ENCODE measurements at places on chromosomes 5 and 9. TPM values are rescaled to one million over a fixed set of nuclear protein-coding genes. Genes with fewer than 3 reads are reported as not detected.

WDR31 gene
- total RNA-seq: 7.3 TPM

DNA sequence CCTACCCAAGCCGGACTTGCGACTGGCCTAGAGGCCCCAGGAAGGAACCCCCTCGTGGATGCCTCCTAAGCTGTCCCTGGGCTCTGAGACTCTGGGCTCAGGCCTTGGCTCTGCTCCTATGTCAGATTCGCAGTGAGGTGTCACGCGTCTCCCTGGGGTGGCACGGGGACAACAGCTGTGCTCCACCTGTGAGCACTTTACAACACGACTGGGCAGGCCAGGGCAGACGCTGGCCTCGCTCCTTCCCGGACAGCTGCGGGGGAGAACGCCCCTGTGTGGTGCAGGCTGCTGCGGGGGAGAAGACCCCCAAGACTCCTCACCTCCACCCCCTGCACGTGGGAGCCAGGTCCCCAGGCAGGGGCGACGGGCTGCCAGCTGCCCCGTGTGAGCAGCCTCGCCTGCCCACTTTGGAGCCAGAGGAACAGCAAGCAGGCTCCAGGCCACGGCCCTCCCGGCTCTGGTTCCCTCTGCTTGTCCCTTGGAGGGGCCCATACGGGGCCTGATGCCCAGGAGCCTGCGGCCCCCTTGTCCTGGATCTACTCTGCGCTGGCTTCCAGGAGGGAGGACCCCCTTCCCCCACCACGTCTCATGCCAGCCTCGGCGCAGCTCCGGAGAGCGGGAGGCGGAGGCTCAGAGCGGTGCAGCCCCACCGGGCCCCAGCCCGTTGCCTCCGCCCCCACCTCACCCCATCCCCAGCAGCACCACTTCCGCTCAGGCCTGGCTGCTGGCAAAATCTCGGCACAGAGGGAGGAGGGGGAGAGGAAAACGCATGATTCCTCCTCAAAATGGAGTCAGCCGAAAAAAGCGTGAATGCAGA, 36.0 kb downstream of the SARDH start:
- no peak overlapping the region for H3K27ac ChIP-seq
- H3K4me3 ChIP-seq: no peak overlapping the region
- no peak for DNase-seq
- no peaks in the 10 kb centered on the region for H3K36me3 ChIP-seq
- H3K27me3 ChIP-seq: no peaks in the 10 kb centered on the region
- peaks cover 8% of the 10 kb centered on the region for H3K4me1 ChIP-seq

- no peaks in the 10 kb centered on the region for H3K27me3 ChIP-seq
- no peaks in the 10 kb centered on the region for H3K36me3 ChIP-seq
- DNase-seq: no peak
- no peak overlapping the region for H3K27ac ChIP-seq
- H3K4me1 ChIP-seq: peaks cover 4% of the 10 kb centered on the region
Observed at GRCh38 chr9:13383216-13383615, 103.7 kb upstream of the MPDZ start.

GRCh38 chr9:91843623-91844148, 106.3 kb downstream of the ROR2 start:
- peaks cover 25% of the 10 kb centered on the region for H3K4me1 ChIP-seq
- no peaks in the 10 kb centered on the region for H3K36me3 ChIP-seq
- H3K4me3 ChIP-seq: no peak overlapping the region

DNA sequence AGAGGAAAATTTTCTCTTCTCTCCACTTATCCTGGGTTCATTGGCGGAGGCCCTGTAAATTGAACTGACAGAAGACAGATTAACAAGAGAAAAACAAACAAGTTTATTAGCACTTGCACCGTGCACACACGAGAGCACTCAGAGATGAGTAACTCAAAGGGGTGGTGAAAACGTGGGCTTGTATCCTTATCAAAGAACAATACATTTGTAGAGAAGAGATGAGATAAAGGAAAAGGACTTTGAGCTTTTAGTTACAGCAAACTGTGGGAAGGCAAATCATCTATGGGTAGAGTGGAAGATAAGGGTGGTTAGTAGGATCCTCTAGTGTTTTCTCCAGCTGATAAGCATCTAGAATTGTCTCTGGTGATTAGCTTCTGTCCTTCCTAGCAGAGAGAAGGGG, 44.4 kb upstream of the ROR2 start:
- DNase-seq: no peak
- H3K27me3 ChIP-seq: no peaks in the 10 kb centered on the region
- no peaks in the 10 kb centered on the region for H3K4me1 ChIP-seq
- H3K36me3 ChIP-seq: no peaks in the 10 kb centered on the region

DNA sequence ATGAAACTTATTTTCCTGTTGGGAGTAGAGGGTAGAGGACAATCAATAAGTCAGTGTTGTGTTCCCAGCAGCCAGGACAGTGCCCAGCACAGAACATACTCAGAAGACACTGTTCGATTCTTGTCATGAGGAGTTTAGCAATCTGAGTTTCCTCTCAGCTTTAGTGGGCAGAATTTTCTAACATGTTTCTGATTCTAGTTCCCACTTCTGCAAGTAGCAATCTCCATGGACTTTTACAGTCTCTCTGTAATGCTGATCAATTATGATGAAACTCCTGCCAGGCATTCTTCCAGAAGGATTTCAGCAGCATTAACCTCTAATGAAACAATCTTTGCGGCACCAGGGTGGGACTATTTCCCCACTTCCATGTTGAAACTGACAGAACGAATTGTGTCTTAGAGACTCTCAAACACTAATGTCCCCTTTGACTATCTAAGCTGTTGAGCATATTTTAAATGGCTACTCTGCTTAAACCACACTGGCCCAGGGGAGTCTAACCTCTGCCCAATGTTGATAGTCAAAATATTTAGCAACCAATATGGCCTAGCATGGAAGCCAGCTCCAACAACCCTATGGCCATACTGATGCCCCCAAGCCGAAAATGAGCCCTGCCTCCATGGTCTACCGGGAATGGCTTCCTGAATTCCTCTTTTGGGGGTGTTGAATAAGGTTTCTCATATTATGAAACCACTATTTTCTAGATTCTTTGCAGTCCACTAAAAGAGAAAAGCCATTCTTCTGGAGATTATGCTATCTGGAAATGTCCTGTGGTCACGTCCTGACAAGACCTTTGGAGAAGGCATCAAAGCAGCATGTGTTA, 484.3 kb downstream of the BNC2 start:
- no peak for DNase-seq
- no peaks in the 10 kb centered on the region for H3K4me1 ChIP-seq
- H3K4me3 ChIP-seq: no peak overlapping the region
- no peak overlapping the region for H3K27ac ChIP-seq
- H3K36me3 ChIP-seq: no peaks in the 10 kb centered on the region

DNA sequence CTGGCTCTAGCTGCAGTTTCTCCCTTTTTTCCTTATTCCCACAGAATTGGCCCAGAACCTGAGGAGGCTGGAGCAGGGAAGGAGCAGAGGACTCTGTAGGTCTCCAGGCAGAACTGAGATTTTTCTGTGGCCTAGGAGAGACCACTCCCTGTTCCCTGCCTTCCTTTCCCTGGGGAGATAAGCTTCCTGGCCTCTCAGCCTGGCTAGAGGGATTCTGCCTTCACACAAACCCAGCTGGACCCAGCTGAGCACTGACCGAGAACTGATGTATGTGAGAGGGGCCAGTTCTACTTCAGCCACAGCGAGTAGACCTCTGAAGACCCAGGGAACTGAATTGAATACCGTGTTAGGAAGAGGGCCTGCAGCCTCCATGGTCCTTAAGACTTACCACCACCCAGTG, 48.0 kb downstream of the RUSC2 start:
- no peak for DNase-seq
- H3K27me3 ChIP-seq: no peaks in the 10 kb centered on the region
- no peak overlapping the region for H3K4me3 ChIP-seq
- peak overlapping the region; percentile 76 for H3K27ac ChIP-seq
- peaks cover 25% of the 10 kb centered on the region for H3K4me1 ChIP-seq

All from thyroid gland (tissue), 4 donors.